H9 (cell line): ENCODE measurements at places on chromosomes 4 and X.
A peak's percentile ranks its signal among the peaks of the same experiment; 100 is the strongest.

DNA sequence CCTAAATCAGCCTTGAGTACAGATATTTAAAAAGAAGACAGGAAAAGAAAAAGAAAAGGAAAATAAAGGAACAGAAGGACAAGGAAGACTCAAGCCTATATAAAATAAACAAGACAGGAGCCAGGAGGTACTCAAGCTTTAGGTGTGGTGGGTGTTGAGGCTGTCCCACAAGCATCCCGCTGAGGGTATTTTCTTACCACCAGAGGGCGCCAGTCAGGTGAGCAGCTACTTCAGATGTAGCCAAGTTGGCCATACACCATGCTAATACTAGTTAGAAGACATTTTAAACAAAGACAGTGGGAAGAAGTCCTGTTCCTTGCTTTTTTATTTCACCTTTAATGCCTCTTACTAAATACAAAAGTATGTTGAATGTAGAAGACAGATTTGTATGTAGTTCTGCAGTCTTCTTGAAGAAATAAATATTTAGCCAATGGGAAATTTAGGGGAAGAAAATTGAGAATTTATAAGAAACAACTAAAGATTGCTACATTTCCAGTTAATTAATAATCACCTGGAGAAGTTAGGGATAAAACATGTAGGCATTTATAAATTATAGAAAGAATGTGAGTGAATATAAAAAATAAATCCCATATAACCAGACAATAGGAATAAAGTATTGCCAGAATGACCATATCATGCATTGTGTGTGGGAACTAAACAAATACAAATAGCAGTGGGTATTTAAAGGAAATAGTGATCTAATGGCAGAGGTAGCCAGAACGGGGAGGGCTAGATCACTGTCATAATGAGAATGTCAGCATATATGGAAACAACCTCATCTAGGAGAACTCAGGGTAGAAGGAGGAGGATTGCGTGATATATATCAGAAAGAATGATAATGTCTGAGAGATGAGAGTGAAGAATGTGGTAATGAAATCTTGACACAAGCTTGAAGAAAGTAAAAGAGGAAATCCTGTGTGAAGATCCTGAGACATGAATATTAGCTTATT is 71.0 kb downstream of the MTHFD2L start:
- no peak overlapping the region for H3K27ac ChIP-seq
- no peaks in the 10 kb centered on the region for H3K27me3 ChIP-seq
- peak; percentile 84 for DNase-seq
- H3K36me3 ChIP-seq, result no peaks in the 10 kb centered on the region; the same call in 2 of the 3 replicates
- no peak overlapping the region for H3K4me3 ChIP-seq

DNA sequence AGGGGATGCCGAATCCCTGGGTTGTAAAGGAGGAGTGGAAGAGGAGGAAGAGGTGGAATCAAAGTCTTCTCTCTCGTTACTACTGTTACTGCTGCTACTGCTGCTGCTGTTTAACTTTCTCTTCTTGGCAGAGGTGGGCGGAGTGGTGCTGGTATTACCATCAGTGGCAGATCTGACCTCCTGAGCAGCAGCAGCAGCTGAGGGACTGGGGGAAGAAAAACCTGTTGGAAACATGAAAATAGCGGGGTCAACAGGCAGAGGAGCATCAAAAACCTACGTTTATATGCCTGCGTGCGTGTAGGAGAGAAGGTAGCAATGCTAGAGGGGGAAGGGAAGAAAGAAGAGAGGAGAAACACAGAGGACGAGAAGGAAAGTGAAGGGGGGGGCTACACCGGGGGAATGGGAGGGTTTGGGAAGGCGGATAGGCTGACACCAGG is 339 bp downstream of the CUL4B start:
- no peak for DNase-seq
- H3K4me1 ChIP-seq, result no peaks in the 10 kb centered on the region
- peak overlapping the region; percentile 90 for H3K4me3 ChIP-seq
- peaks cover 11% of the 10 kb centered on the region for H3K36me3 ChIP-seq
- H3K27ac ChIP-seq, result peak overlapping the region; percentile 79
- no peaks in the 10 kb centered on the region for H3K27me3 ChIP-seq

DNA sequence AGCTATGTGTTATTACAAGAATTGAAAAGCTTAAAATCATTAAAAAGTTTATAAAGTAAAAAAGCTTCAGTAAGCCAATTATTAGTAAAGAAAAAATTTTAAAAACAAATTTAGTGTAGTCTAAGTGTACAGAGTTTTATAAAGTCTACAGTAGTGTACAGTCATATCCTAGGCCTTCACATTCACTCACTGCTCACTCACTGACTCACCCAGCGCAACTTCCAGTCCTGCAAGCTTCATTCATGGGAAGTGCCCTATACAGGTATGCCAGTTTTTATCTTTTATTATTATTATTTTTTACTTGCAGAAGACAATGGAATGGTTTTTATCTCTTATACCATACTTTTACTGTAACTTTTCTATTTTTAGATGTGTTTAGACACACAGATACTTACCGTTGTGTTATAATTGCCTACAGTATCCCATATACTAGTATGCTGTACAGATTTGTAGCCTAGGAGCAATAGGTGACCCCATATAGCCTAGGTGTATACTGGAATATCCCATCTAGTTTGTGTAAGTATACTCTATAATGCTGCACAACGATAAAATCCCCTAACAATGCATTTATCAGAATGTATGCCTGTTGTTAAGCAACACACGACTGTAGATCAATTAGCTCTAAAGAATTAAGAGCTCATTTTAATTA is 230.7 kb downstream of the DCLK2 start:
- H3K27ac ChIP-seq, result no peak overlapping the region
- H3K27me3 ChIP-seq, result no peaks in the 10 kb centered on the region
- H3K4me3 ChIP-seq, result no peak overlapping the region
- H3K36me3 ChIP-seq, result no peaks in the 10 kb centered on the region
- DNase-seq, result no peak

- no peaks in the 10 kb centered on the region for H3K4me1 ChIP-seq
- H3K36me3 ChIP-seq, result peaks cover 30% of the 10 kb centered on the region
- no peak for DNase-seq
- H3K27me3 ChIP-seq, result no peaks in the 10 kb centered on the region
Measured at GRCh38 chr4:175413561-175413960, 398.5 kb downstream of the GPM6A start.

GRCh38 chr4:156945532-156945931 is 26.1 kb downstream of the PDGFC start:
- H3K27ac ChIP-seq, result no peak overlapping the region
- DNase-seq, result no peak
- H3K4me3 ChIP-seq, result no peak overlapping the region
- H3K27me3 ChIP-seq, result no peaks in the 10 kb centered on the region

GRCh38 chr4:158162631-158163030 is 10.2 kb downstream of the GASK1B start:
- H3K27ac ChIP-seq, result no peak overlapping the region
- no peak for DNase-seq
- no peak overlapping the region for H3K4me3 ChIP-seq
- no peaks in the 10 kb centered on the region for H3K27me3 ChIP-seq
- H3K4me1 ChIP-seq, result no peaks in the 10 kb centered on the region; the same call in 1 of the 2 replicates

- H3K4me1 ChIP-seq, result peaks cover 12% of the 10 kb centered on the region
- DNase-seq, result no peak
- no peaks in the 10 kb centered on the region for H3K27me3 ChIP-seq
- no peak overlapping the region for H3K27ac ChIP-seq
- H3K36me3 ChIP-seq, result peaks cover 16% of the 10 kb centered on the region
Measured at GRCh38 chrX:9848718-9849479, 62.7 kb downstream of the SHROOM2 start.

DNA sequence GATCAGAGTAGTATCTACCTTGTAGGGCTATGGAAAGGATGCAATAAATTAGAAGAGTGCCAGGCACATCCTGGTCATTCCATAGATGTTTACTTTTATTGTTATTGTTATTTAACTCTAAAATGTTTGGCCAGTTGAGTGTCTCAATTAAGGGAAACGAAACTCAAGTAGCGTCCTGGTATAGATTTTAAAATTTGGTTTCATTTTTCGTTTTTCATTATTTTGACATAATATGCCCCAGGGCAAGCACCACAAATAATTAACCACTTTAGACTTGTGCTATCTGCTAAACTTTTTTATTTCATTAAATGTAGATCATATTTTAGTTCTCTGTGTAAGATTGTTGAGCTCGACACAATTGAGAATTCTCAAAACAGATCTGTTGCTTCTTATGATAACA is 179.7 kb upstream of the PRPS2 start:
- no peak overlapping the region for H3K4me3 ChIP-seq
- no peak for DNase-seq
- no peaks in the 10 kb centered on the region for H3K27me3 ChIP-seq
- no peaks in the 10 kb centered on the region; the same call in none of the 2 replicates for H3K36me3 ChIP-seq
- H3K27ac ChIP-seq, result no peak overlapping the region
- H3K4me1 ChIP-seq, result no peaks in the 10 kb centered on the region

GRCh38 chr4:123430501-123430900 is 33.9 kb downstream of the SPRY1 start:
- H3K4me1 ChIP-seq, result no peaks in the 10 kb centered on the region
- DNase-seq, result no peak
- H3K4me3 ChIP-seq, result no peak overlapping the region
- H3K27me3 ChIP-seq, result no peaks in the 10 kb centered on the region

GRCh38 chr4:52574036-52574435 is 85.1 kb downstream of the USP46 start:
- no peak overlapping the region for H3K27ac ChIP-seq
- no peaks in the 10 kb centered on the region for H3K36me3 ChIP-seq
- no peaks in the 10 kb centered on the region for H3K27me3 ChIP-seq
- DNase-seq, result no peak
- no peak overlapping the region for H3K4me3 ChIP-seq

GRCh38 chr4:57106181-57106580 is 4.0 kb downstream of the IGFBP7 start:
- H3K27me3 ChIP-seq, result peaks cover 11% of the 10 kb centered on the region; the same call in 1 of the 2 replicates
- no peak overlapping the region for H3K4me3 ChIP-seq
- H3K27ac ChIP-seq, result no peak overlapping the region
- no peak for DNase-seq
- H3K36me3 ChIP-seq, result no peaks in the 10 kb centered on the region; the same call in 1 of the 2 replicates
- no peaks in the 10 kb centered on the region; the same call in 1 of the 2 replicates for H3K4me1 ChIP-seq

DNA sequence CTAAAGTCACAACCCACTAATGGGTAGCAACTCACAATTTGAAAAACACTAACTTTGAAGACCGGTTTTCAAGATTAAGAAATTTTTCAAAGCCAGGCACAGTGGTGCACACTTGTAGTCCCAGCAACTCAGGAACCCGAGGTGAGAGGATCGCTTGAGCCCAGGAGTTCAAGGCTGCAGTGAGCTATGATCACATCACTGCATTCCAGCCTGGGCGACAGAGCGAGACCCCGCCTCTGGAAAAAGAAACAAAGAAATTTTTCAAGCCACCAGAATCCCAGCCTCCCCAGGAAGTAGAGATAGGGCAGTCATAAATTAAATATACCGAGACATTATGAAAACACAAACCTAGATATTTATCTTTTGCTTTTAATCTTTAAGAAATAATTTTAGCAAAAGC is 13.0 kb downstream of the SMARCA1 start:
- no peak overlapping the region for H3K27ac ChIP-seq
- DNase-seq, result no peak
- H3K4me3 ChIP-seq, result no peak overlapping the region
- no peaks in the 10 kb centered on the region for H3K4me1 ChIP-seq
- no peaks in the 10 kb centered on the region for H3K27me3 ChIP-seq

DNA sequence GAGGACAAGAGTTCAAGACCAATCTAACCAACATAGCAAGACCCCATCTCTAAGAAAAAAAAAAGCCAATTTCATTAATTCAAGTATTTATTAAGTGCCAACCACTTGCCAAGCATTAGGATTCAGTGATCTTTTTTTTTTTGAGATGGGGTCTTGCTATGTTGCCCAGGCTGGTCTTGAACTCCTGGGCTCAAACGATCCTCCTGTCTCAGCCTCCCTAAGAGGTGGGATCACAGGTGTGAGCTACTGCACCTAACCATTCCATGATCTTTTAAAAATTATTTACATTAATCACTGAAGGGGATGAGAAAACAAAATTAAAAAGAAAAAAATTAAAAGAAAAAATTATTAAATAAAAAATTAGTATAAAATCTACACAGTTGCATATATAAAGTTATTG is 24.4 kb downstream of the HELQ start:
- H3K27ac ChIP-seq, result no peak overlapping the region

DNA sequence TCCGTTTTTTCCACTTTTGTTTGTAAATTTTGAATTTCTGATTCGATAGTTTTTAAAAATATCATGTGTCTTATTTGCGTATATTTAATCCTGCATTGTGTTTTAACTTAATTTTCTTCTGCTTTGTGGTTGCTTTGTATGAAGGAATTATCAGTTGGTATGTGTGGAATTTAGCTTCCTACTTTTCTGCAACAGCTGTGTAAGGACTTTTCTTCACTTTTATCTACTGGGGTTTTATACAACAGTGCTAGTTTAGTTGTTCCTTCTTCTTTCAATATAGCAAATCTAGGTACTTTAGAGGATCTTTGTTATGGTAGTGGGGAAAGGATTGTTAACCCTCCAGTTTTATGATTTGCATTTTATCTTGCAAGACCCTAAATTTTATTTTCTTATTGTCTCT is 410.3 kb downstream of the CCSER1 start:
- no peaks in the 10 kb centered on the region for H3K4me1 ChIP-seq
- no peaks in the 10 kb centered on the region for H3K27me3 ChIP-seq
- H3K27ac ChIP-seq, result no peak overlapping the region

DNA sequence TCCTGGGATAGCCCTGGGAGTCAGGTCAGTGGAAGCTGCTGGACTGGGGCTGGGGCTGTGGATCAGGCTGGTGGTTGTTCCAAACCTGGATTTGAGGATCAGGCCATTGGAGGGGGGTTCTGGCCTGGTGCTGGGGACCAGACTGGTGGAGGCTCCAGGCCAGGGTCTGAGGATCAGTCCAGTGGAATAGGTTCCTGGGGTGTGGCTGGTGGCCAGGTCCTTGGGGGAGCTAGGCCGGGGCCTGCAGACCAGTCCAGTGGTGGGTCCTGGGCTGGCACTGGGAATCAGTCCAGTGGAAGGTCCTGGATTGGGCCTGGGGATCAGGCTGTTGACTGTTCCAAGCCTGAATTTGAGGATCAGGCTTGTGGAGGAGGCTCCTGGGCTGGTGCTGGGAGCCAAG is 8.0 kb downstream of the ARMCX4 start:
- DNase-seq, result no peak
- no peak overlapping the region for H3K27ac ChIP-seq
- H3K27me3 ChIP-seq, result no peaks in the 10 kb centered on the region
- no peaks in the 10 kb centered on the region for H3K4me1 ChIP-seq
- peaks cover 12% of the 10 kb centered on the region for H3K36me3 ChIP-seq

- no peak overlapping the region for H3K4me3 ChIP-seq
- no peaks in the 10 kb centered on the region for H3K4me1 ChIP-seq
- no peaks in the 10 kb centered on the region for H3K36me3 ChIP-seq
- no peaks in the 10 kb centered on the region for H3K27me3 ChIP-seq
Measured at GRCh38 chr4:89270792-89271191, 36.8 kb downstream of the GPRIN3 start.

- DNase-seq, result no peak
- no peak overlapping the region for H3K27ac ChIP-seq
- H3K4me3 ChIP-seq, result no peak overlapping the region
- no peaks in the 10 kb centered on the region for H3K4me1 ChIP-seq
- H3K36me3 ChIP-seq, result peaks cover 9% of the 10 kb centered on the region; the same call in 2 of the 3 replicates
Measured at GRCh38 chr4:26874110-26874509, 13.5 kb downstream of the STIM2 start.
